NCI-H1048 (cell line): ENCODE measurements at places on chromosomes 3 and 15.

DNA sequence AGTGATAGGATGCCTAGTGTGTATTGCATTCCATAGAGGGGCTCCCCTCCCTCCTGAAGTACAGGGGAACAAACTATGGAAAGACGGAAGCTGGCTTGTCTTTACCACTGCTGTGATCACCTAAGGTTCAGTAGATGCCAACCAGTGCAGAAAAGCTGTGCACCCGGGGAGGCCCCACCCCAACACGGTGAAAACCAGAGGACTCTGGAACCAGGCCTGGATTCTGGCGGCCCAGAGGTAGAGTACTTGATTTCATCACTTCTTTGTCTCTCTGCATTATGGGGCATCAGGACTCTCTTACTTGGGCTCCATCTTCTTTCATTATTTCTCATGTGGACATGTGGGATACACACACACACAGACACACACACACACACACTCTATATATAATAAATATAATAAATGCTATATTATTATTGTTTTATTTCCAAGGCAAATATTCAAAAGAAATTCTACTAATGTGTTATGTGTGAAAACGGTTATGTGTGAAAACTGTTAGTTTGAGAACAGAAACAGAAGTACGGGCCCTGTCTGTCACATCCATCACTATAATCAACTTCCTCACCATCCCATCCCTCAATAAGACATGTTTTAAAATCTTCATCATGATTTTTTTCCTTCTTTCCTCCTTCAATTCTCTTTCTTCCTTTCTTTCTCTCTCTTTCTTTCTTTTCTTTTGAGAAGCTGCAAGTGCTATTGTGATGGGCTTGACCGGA is 152.4 kb upstream of the CMC1 start:
- no peak for DNase-seq

GRCh38 chr3:70743754-70744153 is 431.3 kb upstream of the MDFIC2 start:
- DNase-seq: no peak

DNA sequence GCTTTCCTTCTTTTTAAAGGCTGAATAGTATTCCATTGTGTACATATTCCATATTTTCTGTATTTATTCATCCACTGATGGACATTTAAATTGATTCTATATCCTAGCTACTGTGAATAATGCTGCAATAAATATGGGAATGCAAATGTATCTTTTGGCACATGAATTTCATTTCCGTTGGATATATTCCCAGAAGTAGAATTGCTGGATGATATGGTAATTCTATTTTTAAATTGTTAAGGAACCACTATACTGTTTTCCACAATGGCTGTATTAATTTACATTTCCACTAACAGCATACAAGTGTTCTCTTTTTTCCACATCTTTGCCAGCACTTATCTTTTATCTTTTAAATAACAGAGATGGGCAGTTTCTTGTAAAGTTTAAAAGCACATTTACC is 302.7 kb downstream of the CTNNB1 start:
- DNase-seq: no peak

DNA sequence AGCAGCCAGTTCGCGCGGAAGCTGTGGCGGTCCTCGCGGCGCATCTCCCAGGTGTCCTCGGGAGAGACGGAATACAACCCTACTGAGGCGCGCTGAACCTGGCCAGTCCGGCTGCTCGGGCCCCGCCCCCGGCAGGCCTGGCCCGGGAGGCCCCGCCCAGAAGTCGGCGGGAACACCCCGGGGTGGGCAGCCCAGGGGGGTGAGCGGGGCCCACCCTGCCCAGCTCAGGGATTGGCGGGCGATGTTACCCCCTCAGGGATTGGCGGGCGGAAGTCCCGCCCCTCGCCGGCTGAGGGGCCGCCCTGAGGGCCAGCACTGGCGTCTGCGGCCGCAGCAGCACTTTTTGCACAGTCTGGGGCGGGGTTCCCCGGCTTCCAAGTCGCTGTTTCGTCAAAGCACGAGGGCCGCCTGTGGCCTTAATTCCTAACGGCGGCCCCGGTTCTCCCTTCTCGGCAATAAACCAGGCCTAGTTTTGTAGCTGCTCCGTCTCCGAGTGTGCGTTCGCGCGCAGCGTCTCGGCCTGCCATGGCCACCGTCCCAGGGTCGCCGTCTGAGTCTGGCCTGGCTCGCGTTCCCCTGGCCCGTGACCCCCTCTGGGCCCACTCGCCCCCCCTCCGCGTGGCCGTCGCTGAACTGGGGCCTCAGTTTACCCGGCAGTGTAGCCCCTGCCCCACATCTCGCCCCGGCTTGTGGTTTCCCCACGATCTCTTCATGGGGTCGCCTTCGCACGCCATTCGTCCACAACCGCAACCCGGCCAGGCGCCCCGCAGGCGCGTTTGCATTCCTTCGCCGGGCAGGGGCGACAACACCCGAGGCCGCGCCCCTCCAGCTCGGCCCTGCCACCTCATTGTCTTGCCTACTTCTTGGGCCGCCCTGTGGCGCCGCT is 30.0 kb downstream of the NBEAL2 start:
- DNase-seq: peak; percentile 38

GRCh38 chr3:129502641-129503408 is 25.6 kb upstream of the RHO start:
- DNase-seq: no peak

DNA sequence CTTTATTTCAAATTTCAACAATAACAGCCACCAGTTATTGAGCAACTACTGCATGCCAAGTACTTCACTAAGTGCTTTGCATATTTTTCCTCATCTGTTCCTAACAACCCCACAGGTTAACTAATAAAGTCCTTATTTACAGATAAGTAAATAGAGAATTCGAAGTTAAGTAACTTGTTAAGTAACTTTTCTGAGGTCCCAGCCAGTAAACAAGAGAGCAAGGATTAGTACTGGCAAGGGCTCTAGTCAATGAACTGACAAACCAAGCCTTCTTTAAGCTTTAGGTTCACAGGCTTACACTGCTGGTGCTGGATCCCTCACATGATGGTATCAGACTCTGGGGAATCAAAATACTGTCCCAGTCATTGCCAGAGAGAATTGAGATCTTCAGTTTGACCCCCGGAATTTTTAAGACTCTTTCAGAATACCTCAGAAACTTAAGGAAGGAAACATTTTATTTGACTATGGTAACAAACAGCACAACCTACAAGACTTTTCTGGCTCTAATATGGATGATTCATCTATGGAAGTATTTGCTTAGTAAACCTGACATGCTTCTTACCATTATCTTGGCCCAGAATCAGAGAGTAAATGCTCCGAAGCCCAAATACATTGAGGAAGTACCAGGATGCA is 16.5 kb downstream of the EMC3 start:
- no peak for DNase-seq

DNA sequence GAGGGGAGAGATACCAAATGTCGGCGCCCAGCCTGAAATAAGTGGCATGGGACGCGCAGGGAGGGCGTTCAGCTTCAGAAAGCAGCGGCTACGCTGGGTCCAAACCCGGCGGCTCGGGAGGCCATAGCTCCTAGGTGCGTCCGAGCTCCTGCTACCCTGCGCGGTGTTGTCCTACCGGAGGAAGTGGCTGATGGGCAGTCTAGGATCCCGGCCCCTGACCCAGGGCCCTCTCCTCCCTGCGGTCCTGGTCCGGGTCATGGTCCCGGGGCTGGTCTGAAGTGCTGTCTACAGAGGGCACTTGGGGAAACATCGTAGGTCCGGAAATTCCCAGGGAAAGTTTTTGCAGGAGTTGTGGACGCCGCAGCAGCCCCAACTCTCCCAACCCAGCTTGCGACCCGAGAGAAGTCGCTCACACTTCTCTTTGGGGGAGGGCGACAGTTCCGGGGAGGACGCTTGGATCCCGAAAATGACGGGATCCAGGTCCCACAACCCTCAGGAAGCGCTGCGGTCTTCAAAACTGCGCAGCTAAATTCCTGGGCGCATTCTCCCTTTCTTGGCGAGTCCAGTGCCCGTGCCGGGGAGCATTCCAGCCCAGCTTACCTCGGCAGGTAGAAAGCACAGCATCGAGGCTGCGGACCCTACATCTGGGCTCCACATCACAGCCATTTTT is 9.1 kb upstream of the FOXB1 start:
- no peak for DNase-seq

DNA sequence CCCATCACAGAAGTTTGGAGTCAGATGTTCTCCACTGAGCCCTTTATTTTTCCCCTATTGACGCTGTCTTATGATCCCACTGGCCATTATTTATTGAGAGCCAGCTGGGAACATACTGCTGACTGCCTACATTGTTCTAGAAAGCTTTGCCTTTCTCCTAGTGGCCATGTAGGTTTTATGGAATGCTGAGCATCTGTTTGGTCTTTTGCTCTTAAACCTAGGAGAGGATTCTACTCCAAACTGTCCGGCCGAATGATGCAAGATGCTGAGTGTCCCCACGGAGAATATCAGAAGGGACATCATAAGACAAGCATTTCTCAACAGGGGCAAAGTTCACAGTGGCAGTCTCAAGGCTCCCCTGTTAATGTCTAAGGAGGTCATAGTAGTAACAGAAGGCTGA is 171.4 kb downstream of the ARRDC4 start:
- DNase-seq: no peak

DNA sequence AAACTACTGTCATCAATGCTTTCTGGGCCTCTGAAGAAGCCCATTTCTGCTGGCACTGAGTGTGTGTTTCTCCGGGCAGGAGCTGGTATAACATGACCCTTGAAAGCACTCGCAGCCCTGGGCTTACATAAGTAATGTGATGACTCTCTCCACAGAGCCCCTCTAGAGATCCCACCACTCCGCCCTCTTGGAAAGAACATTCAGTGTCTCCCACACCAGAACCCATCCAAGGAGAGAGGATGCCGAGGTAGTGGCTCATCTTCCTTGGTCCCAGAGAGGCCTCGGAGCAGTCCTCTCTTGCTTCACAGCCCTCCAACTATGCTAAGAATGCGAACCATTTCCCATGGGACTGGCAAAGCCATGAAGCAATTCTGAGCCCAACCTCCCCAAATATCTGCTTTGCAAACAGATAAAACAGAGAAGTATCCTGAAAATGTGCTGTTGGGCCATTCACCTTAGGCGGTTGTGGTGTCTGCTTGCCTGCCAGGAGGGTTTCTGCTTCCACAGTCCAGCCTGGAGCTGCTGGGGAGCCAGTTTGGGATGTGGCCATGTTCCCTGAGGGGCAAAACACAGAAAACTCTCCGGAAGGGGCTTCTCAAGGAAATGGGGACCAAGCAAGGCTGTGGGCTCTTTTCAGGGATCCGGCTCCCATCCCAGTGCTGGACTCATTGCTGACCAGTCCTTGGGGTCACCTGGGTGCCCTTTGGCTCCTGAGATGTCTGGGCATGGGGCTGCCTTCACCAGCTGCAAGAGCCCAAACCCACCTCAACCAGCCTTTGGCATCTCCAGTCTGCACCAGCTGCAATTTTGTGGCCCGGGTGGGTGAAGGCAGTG is 47.3 kb downstream of the AMOTL2 start:
- no peak for DNase-seq

GRCh38 chr3:13237776-13238490 is 164.7 kb upstream of the IQSEC1 start:
- no peak for DNase-seq

DNA sequence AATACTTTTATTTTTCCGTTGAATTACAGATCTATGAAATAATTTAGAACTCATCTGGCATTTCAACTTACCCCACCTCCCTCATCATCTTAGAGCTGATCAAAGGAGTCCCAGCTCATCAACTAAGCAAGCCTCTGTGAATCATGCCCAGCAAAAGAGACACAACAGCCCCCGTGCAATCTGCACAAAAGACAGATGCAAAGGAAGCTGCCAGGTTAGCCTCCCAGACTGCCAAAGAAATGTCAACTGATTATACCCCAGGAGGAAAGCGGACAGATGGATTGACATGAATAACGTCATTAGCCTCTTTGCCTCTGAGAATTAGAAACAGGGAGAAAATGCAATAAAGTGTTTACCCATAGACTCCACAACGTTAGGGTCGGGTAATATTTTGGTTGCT is 75.0 kb downstream of the GABRB3 start:
- DNase-seq: no peak

- no peak for DNase-seq
Observed at GRCh38 chr3:182789371-182789770, 3.9 kb upstream of the ATP11B start.

DNA sequence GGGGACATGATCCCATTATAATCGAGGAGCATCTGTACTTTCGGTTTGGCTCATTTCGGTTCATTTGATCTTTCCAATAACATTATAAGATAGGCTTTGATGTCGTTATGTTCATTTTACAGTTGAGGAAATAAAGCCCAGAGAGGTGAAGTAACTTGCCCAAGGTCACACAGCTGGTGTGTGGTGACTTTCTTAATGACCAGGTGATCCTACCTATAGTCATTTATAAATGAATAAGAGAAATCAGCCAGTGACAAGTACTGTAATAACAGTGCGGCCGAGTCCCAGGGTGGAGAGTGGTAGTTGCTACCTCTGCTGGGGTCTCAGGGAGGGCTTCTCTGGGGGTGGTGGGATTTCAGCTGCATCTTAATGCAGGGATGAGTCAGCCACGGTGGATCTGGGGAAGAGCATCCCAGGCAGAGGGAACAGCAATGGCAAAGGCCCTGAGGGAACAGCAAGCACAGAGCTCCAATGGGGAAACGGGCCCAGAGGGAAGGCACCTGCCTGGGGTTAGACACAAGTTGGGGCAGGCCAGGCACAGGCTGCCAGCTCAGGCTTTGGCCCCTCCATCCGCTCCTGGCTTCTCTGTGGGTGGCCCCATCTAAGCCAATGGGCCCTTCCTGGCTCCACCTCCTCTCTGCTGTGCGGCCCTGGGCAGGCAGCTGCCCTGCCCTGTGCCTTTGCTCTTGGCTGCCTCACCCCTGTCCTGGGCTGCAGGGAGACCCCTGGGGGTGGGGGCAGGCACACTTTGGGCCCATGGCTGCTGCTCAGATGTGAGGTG is 1.1 kb upstream of the FBLN2 start:
- DNase-seq: no peak

GRCh38 chr15:38885471-38885952 is 320.9 kb upstream of the RASGRP1 start:
- no peak for DNase-seq

DNA sequence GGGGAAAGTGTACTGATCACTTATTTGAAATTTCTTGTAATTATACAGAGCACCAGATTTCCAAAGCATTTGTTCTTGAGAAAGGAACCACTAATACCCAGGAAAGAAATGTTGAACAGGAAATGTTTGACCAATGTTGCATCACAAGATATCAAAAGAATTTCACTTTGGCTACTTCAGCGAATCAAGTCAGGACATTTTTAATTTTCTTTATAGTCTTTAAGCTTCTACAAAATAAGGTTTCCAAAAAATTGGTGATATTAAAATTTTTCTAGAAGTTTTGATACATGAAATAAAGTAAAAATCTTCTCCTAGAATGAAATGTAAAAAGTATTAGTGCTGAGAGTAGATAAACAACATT is 421.9 kb downstream of the MECOM start:
- DNase-seq: no peak

GRCh38 chr3:184540777-184541681 is 20.6 kb upstream of the EPHB3 start:
- peak; percentile 65 for DNase-seq

- no peak for DNase-seq
Observed at GRCh38 chr3:135239615-135239884, 444.5 kb downstream of the EPHB1 start.

GRCh38 chr3:61080737-61081445 is 170.4 kb downstream of the FHIT start:
- no peak for DNase-seq
